Activated gamma-delta T cell (primary cell): ENCODE measurements at places on chromosomes 1 and 21.

DNA sequence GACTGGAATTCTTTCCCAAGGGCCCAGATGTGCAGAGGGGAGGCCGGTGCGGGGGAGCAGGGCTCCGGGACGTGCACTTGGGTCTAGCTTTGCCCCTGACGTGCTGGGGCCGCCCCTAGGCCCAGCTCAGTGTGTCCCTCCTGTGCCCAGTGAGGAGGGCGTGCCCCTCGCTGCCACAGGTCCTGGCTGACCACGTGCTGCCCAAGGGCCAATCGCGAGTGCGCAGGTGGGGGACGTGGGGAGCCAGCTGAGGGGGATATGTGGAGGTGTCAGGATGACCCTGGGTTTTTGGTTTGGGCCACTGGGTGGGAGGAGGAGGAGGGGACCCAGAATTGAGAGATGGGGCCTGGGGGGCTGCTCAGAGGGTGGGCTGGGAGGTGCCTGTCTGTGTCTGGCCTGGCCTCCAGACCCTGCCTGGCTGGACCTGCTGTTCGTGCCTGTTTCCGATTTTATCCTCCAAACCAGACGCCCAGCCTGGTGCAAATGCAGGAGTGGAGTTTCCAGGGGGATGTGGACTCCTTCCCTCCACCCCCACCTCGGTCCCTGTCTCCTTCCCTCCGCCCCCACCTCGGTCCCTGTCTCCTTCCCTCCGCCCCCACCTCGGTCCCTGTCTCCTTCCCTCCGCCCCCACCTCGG, 6.1 kb upstream of the RNF223 start:
- no peak for DNase-seq

DNA sequence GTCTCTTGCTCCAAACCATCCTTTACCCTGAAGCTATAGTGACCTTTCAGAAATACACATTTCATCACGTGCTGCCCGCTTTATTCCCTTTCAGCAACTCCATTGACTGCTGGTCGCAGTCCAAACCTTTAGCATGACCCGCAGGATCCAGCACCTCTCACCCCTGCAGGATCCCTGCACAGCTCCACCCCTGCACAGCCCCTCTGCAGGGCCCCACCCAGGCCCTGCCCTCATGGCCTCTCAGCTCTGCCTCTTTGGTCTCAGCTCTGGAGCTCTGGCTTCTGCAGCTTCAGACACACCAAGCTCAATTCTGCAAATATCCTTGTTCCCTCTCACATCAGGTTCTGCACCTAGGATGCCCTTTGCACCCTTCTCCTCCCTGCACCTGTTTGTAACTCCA, 264.9 kb upstream of the C1orf174 start:
- DNase-seq = no peak

DNA sequence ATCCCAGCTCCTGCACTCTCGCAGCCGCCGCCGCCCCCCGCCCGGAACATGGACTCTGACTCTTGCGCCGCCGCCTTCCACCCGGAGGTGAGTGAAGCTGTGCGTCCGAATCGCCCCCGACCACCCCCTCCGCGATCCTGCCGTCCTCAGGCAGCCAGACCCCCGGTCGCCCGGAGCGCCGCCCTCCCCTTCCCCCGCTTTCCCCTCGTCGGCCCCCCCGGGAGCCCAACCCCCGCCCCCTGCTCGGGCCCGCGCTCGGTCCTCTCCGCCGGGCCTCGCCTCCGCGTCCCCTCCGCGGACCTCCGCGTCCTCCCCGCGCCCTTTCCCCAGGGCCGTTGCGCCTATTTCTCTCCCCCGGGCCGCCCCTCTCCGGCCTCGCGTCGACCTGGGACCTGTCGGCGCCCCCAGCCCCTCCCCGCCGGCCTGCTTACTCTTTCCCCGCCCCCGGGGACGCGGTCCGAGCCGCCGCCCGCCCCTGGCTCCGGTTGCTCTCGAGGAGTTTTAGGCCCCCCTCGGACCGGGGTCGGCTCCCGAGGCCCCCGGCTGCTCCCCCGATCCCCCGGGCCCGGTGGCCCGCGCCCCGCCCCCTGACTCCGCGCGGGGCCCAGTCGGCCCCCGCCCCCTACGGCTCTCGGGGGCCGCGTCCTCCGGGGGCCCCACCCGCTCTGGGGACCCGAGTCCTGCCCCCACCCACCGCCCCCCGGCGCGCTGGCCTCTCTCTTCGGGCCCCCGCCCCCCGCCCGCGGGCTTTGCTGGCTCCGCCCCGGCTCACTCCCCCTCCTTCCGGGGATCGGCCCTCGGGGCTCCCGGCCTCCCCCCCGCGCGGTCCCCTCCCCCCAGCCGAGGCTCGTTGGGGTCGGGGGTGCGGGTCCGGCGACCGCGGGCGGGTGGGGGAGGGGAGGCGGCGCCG, 743 bp downstream of the PHF13 start:
- peak; percentile 51 for DNase-seq

- DNase-seq = no peak
These were observed 49.3 kb downstream of the SMYD2 start for GRCh38 chr1:214330222-214330621.

DNA sequence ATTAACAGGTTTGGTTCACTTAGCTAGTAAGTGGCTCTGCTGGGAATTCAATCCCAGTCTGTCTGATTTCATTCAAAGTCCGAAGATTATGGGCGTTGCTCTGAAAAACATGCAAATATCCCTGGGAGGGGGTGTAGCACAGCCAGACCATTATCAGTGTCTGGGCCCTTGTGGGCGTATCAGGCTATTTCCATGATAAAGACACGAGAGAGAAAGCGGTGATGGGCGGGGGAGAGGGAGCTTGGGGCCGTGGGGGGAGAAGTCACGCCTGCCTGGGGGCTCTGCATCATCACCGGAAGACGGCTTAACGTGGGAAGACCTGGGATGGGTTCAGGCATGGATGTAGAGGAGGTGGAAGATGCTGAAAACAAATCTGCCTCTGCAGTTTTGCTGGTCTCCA, 25.8 kb downstream of the IL6R start:
- DNase-seq = no peak

GRCh38 chr1:162876751-162877150, 15.8 kb upstream of the CCDC190 start:
- DNase-seq = no peak

- DNase-seq = no peak
These were observed 9.5 kb downstream of the RRP15 start for GRCh38 chr1:218294546-218294945.

GRCh38 chr21:43850728-43851295, 14.2 kb upstream of the AGPAT3 start:
- DNase-seq = no peak

DNA sequence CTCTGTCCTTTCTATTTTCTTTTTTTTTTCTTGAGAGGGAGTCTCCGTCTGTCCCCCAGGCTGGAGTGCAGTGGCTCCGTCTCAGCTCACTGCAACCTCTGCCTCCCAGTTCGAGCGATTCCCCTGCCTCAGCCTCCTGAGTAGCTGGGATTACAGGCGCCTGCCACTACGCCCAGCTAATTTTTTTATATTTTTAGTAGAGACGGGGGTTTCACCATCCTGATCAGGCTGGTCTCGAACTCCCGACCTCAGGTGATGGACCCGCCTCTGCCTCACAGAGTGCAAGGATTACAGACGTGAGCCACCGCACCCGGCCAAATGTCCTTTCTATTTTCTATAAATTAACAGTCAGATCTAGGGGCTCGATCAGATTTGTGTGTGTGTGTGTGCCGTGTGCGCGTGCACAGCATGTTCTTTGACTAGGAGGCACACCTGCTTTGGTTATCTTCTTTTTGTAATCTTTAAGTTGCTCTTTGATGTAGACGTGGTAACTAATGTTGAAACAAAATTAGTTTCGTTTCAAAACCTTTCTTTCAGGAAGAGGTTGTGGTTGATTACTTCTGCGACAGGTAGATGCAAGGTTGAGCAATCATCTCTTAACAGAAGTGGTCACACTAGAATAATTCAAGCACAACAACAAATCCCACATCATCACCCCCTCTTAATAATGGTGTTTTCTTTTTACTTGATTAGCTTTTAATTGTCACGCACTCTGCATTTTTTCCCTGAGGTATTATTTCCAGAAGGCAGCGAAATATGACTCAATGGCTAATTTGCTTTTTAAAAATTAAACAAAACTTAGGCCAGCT, 779 bp upstream of the DEGS1 start:
- no peak for DNase-seq

DNA sequence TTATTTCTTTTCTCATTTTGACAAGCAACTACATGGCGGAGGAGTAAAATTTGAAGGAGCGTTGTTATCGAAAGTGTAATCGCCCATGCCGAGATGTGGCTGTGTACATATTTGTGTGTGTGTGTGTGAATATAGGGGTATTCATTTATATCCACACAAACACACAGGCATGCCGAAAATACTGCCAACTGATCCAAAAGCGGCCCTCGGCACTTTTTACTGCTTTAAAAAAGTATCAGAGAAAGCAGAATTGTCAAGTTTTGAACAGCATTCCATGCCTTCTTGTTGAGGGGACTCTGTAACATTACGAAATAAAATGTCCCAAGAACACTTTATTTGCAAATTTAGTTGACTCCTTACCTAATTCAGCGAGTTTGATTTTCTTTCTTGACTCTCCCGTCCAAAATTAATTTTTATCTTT, 1.1 kb downstream of the PBX1 start:
- DNase-seq = no peak

DNA sequence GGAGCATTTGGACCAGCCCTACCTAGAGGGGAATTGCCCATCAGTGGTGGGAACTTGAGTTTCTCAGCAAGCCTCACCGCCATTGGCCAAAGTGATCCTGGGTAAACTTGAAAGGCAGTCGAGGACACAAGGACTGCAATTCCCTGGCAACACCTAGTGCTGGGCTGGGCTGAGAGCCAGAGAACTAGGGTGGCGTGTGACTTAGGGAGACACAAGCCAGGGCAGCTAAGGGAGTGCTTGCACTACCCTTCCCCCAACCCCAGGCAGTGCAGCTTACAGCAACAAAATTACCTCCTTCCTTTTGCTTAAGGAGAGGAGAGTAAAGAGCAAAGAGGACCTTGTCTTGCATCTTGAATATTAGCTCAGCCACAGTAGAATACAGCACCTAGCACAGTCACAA, 176.9 kb upstream of the PRMT6 start:
- no peak for DNase-seq

- no peak for DNase-seq
These were observed 615.4 kb downstream of the KIF26B start for GRCh38 chr1:245770156-245770555.

DNA sequence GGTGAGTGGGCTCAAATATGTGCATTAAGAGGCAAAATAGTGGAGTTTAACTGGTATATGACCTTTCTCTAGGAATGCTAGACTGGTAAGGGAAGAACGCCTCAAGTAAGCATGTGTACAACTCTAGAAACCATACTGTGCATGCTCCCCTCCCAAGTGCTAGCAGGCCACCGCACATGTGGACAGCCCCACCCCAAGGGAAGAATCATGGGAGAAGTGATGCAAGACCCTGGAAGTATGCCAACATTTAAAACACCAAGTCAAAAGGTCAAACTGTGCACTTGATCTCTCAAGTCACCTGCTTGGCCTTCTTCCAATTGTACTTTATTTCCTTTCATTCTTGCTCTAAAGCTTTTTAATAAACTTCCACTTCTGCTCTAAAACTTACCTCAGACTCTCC, 120.4 kb downstream of the WDR3 start:
- no peak for DNase-seq

DNA sequence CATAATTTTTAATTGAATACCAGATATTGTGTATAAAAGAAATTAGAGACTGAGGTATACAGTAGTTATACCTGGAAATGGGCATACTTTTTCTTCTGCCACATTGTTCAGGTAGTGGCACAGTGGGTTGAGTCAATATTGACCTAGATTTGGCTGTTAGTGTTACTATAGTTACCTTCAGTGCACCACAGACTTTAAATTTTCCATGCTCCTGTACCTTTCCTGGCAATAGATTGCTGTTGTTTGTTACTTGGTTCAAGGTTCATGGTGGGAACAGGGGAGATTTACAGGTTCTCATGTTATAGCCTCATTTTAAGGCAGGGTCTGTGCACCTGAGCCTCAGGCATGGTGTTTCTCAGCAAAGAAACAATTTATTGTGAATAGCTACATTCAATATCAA, 218.7 kb downstream of the LBR start:
- DNase-seq = no peak

GRCh38 chr1:166117776-166118175, 49.0 kb downstream of the FAM78B start:
- no peak for DNase-seq

DNA sequence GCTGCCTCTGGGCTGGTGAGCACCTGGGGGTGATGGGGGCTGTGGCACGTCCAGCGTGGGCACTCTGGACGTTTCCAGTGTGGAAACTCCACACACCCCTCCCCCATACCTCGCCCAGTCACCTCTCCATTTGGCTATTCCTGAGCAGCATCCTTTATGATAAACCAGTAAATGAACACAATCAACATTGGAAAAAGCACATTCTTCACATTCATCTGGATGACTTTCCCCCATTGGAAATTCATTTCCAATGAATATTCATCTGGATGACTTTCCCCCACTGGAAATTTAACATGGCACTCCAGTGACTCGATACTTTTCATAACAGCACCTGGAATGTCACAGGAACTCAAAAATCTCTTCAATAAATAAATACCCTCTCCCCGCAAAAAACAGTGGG, 104.8 kb upstream of the KRTAP19-8 start:
- no peak for DNase-seq

DNA sequence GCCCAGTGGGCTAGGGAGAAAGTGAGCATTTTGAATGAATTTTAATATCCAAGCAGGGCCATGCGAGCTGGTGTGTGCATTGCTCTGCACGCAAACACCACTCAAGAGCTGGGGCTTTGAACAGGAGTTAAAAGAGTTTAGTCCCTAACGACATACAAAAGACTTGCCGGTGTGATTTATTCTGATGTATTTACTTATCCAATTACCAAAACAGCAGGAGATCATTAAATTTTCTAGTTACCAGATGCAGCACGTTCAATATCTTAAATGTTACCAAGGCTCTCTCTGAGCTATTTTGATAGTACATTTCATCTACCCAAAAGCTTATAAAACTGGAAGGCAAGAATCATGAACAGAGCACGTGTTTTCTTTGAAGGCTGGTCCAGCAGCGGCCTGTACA, 30.0 kb upstream of the DMRTA2 start:
- DNase-seq = no peak

DNA sequence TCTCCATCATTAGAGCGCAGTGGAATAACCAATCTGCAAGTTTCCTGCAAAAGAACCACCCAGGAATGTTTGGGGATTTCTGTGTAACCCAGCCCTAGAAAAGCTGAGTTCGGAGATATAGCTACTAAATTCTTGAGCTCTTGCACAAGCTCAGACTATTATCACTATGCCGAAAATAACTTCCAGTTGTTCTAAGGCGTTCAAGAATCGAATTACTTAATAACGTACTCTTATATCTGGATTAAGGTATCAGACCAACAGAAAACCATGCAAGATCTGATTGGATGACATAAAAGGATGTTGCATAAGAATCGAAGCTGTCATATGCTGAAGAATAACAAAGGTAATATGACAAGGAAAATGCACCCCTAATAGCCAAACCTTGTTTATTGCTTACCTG, 7.5 kb upstream of the LAMC2 start:
- no peak for DNase-seq

- no peak for DNase-seq
These were observed 65.2 kb downstream of the CNST start for GRCh38 chr1:246631426-246631825.

GRCh38 chr1:236281654-236282424, at the start of gene ERO1B:
Gene ERO1B, minus strand, starts transcription at chr1:236281958. Its CDS starts 175 bp downstream, at chr1:236281783.
- peak; percentile 97 for DNase-seq
